ENCODE measurements at places on chromosomes 6 and 20.

GRCh38 chr6:45477278-45477677 is 99.5 kb upstream of the SUPT3H start:
- DNase-seq = no peak

DNA sequence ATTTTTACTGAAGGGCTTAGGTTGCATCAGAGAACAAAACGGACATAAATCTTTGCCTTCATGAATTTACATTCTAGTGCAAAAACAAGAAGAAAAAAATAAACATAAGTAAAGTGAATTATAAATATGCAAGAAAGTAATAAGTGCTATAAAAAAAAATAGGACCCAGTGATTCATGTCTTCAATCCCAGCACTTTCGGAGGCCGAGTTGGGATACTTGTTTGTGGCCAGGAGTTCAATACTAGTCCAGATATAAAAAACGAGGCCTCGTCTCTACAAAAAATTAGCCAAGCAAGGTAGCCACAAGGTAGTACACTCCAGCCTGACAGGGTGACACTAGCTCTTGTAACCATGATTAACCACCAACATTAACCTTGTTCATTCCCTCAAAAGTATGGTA is 193.5 kb downstream of the SIM1 start:
- DNase-seq = no peak

DNA sequence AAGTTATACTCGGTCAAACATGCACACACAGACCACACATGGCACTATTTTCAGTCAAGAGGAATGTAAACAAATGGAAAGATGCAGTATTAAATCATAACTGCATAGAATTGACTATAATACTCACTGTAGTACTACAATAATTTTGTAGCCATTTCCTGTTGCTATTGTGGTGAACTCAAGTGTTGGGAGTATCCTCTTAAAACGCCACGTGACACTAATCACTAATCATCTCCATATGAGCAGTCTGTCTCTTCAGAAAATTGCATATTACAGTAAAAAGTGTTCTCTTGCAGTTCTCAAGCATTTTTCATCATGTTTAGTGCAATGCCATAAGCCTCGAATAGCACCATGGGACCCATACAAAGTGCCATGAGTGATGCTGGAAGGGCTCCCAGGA is 258.7 kb upstream of the ID4 start:
- no peak for DNase-seq

DNA sequence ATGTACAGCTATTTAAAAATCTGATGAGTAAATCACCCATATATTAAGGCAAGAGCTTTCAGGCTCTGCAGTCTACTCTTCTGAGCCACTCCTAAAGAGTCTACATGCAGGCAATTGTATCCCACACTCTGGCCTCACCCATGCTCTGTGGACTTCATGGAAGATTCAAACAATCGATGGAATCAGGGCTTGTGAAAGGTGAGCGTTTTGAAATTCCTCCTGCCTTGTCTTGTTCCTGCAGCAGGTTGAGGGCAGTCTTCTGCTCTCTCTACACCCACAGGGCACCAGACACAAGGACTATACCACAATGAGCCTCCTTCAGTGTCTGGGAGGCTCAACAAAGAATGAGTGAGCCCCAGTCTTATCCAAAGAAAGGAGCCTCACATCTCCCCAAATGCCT is 51.1 kb downstream of the TBC1D7 start:
- no peak for DNase-seq

GRCh38 chr6:96611342-96611991 is 48.5 kb downstream of the FHL5 start:
- no peak for DNase-seq

- no peak for DNase-seq
These were observed 16.5 kb downstream of the GTF2H5 start for GRCh38 chr6:158184608-158185007.

DNA sequence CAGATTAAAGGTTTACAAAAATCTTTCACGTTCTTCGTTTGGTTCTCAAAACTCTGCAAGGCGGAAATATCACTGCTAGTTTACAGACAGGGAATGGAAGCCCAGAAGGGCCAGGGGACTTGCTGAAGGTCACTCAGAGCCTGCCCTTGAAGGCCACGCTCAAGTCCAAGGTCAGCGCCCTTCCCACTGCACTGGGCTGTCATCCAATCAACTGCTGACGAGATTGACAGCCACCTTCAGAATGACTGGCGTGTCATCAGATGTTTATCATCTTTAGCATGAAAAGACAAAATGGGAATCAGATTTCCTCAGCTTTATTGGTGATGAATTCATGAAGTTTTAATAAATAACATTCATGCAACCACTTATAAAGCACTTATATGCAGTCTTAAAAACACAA is 16.5 kb downstream of the RNASET2 start:
- no peak for DNase-seq

DNA sequence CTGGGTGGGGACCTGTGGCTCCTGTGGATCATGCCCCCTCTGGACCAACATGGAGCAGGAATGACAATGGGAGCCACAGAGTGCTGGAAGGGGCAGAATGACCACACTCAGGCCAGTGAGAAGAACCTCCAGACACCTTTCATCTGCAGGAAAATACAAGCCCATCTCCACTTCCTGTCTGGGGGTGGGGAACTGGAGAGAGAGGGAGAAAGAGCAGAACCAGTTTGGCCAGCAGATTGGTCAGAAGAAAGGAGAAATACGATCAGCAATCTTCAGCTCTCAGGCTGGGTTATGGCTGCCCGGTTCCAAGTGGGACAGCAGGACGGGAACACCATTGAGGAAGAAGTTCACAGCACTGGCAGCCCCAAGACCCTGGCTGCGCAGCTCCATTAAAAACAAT is 37.0 kb downstream of the BMP7 start:
- DNase-seq = peak; percentile 67

GRCh38 chr6:40037271-40037670 is 103.0 kb upstream of the MOCS1 start:
- DNase-seq = no peak

DNA sequence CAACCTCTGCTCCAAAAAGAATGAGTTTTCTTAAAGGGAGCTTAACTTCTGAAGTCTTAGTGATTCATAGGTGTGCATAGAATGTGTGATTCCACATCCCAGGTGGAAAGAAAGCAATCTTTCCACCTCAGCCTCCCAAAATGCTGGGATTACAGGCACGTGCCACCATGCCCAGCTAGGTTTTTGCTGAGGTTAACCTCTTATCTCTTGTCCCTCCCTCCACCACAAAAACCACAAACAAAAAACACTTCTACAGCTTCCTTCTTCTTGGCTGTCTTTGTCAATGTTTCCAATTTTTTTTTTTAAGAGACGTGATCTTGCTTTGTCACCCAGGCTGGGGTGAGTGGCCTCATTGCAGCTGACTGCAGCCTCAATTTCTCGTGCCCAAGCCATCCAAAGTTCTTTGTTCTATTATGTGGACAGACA is 8.1 kb upstream of the CSE1L start:
- no peak for DNase-seq

- peak; percentile 85 for DNase-seq
These were observed 47.0 kb downstream of the OR2B2 start for GRCh38 chr6:27864906-27865849.

- no peak for DNase-seq
These were observed 52.9 kb upstream of the MLN start for GRCh38 chr6:33856655-33857054.

- peak; percentile 94 for DNase-seq
These were observed 2.8 kb upstream of the PHF20 start for GRCh38 chr20:35768731-35769664.

DNA sequence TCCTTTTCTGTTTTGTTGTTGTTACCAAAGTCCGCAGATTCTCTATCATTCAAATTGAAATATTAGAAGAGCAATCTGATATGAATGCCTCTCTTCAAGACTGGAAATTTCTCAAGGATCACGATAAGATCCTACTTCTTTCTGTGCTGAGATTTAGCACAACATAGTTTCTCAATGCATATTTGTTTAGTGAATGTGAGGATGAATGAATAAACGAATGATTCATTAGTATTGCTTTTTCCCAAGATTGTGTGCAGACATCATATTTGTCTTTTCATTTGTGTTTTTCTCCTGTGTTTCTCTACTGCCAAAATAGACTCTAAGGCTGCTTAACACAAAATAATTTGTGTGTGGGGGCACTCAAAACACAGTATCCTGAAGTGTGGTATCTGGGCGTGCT is 862.7 kb upstream of the MAP3K7 start:
- no peak for DNase-seq

DNA sequence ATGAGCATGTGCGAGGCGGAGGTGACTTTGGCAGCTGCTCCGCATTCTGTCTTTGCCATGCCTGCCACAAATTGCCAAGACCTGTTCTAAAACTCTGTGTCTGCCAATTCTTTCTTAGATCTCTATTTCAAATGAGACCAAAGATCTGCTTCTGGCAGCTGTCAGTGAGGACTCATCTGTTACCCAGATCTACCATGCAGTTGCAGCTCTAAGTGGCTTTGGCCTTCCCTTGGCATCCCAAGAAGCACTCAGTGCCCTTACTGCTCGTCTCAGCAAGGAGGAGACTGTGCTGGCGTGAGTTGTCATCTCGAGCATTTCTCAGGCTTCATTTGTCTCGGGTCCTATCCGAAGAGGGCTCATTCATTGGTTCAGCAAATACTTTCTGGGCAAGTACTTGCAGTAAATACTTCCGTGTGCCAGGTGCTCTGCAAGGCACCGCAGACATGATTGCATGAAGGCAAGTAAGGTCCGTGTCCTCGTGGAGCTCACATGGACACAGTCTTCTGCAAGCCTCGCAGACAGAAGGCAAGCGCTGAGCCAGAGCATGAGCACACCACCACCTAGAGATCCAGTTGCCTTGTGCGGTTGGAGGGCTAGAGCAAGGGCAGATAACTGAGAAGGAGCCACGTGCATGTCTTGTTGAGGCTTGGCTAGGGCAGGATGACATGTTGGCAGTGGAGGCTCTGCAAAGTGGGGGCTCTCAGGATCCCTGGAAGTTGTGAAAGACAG is 19.7 kb upstream of the MROH8 start:
- DNase-seq = no peak

DNA sequence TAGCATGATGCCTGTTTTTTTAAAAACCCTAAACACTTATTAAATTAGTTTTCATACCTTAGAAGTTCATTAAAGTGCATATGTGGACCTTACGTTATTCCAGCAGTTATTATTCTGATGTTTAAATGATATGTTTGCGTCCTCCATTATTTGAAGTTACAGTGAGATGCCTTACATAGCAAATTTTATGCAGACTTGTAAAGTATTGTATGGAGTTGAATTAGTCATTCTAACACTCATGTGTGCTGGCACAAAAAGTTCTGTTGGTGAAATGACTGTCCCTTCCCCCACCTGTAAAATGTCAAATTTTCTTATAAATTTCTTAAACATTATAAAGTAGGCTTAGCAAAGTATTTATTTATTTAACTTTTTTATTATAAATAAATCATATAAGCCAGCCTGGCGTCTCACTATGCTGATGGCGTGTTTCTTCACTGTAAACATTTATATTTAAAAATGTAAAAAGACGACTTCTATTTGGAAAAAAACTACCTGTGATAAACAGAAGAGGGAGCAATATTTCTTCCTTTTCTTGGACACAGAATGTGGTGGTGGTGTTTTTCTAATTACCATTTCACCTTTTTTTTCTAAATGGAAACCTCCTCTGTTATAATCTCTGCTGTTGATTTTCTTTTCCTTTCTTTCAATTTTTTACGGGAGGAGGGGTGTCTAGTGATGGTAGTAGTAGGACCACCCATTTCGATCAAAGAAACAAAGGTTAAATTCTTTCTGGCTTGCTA is 155.4 kb downstream of the RFPL4B start:
- no peak for DNase-seq

DNA sequence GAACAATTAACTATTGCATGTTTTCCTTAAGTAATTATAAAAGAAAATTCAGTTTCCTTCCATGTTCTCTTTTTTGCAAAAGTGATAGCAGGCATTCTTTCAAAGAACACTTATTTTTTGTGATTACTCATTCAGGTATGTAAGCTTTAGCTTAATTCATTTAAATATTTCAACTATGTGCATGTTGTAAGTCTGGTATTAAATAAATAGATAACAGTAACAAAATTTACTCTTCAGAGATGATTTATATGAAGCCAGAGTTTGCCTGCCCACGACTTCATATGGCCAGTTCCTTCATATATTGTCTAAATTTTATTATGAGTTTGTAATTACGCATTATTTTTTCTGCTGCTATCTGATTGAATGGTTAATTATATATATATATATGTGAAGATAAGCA is 110.9 kb downstream of the ADGRG6 start:
- no peak for DNase-seq

GRCh38 chr6:127641905-127642304 is 64.9 kb downstream of the C6orf58 start:
- DNase-seq = peak; percentile 63

GRCh38 chr6:28354688-28355554 is 5.2 kb downstream of the ZKSCAN3 start:
- DNase-seq = no peak

DNA sequence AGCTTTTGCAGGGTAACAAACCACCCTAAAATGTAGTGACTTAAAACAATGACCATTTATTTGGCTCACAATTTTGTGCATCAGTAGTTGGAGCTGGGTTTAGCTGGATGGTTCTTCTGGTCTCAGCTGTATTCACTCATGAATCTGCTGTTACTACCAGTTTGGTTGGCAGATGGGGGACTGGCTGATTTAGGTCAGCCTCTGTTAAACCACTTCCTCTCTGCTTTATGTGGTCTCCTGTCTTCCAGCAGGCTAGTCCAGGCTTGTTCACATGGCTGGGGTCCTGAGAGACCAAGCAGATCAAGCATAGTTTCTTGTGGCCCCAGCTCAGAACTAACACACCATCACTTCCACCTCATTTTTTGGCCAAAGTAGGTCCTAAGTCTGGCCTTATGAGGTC is 67.2 kb upstream of the LAMP5 start:
- DNase-seq = no peak

DNA sequence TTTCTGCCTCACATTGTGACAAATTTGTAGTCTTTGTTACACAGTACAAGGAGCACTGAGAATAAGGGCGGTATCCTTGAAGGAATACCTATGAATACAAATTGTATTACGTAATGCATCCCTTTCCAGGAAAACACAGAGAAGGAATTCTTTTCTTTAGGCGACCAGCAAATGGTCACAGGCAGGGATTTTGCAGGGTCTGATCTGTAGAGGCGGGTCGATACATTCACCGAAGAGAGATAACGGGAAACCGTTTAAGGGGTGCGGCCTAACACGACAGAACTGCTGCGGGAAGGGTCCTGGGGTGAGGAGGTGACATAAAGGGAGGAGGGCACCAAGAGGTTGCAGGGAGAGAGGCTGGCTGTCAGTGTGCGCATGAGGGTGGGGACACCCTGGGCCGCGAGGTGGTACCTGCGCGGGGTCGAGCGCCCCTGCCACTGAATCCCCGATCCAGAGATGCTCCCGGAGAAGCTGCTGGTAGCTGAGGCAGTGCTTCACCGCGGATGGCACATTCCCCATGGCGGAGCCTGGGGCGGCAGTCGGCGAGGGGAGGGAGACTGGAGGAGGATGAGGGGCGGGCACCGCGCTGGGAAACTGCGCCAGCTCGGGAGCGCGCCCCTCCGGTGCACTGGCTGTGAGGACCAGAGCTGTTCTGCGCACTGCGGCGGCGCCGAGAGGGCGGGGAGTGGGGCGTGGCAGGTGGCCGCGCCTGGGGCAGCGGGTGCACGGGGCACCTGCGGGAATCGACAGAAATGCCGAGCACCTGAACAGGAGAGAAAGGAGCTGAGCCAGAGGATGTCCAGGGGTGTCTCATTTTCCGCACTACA is at the start of gene HMGCLL1:
HMGCLL1 (minus strand) TSS at position 656 of the 827 bp plus-strand sequence; CDS start at position 519, 137 bp downstream.
- peak; percentile 80 for DNase-seq

Data from islet precursor cell (in vitro differentiated cells).